WTC11 (cell line): ENCODE measurements at places on chromosomes 1 and 21. TPM values are rescaled to one million over a fixed set of nuclear protein-coding genes. Genes with fewer than 3 reads are reported as not detected.

DNA sequence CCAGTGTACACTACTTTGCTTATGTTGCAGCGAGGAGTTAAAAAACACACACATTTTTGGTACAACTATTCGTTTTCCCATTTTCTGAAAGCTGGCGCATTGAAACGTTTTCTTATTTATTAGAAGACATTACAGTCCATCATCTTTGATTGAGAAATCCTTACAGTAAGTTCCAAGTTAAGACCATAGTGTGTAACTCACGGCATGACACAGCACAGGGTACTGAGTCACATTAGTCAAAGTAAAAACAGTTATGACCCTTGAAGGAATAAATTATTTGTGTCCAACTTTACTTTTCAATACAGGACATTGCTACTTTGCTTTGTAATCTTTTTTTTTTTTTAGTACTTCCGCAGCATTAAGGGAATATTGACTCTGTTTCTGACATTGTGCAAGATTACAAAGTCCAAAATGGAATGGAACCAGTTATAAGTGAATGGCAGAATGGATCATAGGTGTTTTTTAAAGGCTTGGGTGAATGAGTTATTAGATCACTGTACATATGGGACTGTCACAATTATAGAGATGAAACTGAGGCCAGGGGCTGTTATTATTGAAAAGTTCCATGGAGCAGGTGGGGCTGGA lies 11.7 kb downstream of the PTGFRN start:
- H3K27ac ChIP-seq, result no peak overlapping the region; the same call in 1 of the 2 replicates
- no peak for DNase-seq
- H3K27me3 ChIP-seq, result no peaks in the 10 kb centered on the region
- no peak overlapping the region for H3K4me3 ChIP-seq
- H3K4me1 ChIP-seq, result peaks cover 4% of the 10 kb centered on the region; the same call in 1 of the 2 replicates

GRCh38 chr1:195828325-195828724 lies 779.9 kb downstream of the KCNT2 start:
- H3K4me1 ChIP-seq, result peaks cover 44% of the 10 kb centered on the region
- H3K36me3 ChIP-seq, result no peaks in the 10 kb centered on the region
- no peak overlapping the region for H3K4me3 ChIP-seq
- H3K27me3 ChIP-seq, result no peaks in the 10 kb centered on the region

DNA sequence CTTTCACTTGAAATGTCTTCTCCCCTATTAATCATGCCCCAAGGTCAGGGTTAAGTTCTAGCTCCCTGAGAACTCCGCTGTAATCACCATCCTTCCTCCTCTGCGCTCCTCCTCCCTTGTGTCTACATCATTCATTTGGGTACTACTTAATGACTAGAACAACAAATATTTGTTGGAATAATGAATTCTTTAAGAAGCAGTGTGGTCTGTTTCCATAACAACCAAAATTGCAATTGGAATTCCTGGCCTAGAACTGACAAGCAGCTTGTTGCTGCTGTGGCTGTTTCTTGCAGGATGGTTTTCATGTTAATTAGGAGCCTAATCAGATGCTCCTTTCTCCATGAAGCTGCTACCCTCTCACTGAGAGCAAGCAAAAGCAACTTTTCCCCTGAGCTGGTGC lies 192.5 kb downstream of the ZZZ3 start:
- DNase-seq, result no peak
- peak overlapping the region; percentile 4 for H3K27ac ChIP-seq
- no peaks in the 10 kb centered on the region for H3K36me3 ChIP-seq

DNA sequence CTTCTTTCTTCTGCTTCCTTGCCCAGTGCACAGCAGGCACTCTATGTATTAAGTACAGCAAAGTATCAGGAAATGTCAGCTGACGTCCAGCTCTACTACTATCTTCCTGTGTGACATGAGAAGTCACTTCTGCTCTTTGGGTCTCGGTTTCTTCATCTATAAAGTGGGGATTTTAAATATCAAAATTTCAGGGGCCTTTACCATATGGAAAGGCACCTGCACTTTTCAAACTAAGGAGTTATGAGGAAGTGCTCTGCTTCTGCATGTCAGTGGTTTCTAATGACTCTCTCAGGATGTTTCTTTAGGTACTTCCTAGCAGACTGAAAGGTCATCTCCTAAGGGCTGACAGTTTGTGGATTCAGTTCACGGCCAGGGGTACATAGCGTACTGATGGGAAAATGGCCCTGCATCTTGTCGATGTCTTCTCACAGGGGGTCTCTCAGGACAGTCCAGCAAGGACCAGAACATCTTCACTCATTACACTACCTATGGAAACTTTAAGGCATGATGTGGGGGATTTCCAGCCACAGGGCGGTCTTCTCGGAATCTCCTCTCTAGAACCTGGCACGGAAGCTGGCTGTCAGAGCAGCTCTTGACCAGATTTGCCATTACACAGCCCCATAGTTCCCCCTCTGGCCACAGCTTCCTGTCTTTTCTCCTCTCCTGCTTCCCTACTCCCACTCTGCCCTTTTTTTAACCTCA lies 42.0 kb upstream of the MTF1 start:
- no peaks in the 10 kb centered on the region for H3K27me3 ChIP-seq
- DNase-seq, result no peak
- H3K4me3 ChIP-seq, result no peak overlapping the region
- no peak overlapping the region for H3K27ac ChIP-seq
- 0 out of 2 replicates have a peak, but pooled peaks cover 7% of the 10 kb centered on the region for H3K4me1 ChIP-seq

GRCh38 chr1:207280706-207281105 lies 40.8 kb upstream of the CD55 start:
- H3K36me3 ChIP-seq, result no peaks in the 10 kb centered on the region
- no peaks in the 10 kb centered on the region for H3K27me3 ChIP-seq
- no peak overlapping the region for H3K4me3 ChIP-seq
- no peak overlapping the region for H3K27ac ChIP-seq
- H3K4me1 ChIP-seq, result peaks cover 8% of the 10 kb centered on the region

DNA sequence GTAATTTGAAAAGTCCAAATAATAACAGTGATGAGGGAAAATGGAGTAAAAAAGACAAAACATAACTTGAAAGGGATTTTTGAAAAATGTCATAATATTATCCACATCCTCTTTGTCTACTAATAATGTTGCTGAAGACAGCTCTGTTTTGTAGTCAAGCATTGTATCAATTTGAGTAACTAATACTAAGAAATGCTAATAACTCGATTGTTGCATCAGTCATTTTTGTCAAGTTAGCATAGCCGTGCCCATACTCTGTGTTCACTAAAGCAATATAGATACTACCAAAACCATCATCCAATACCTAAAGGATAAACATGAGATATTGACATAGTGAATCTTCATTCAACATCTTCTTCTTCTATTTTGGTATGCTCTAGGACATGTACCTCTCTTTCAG lies 17.3 kb downstream of the PDC start:
- no peak overlapping the region for H3K27ac ChIP-seq
- H3K4me3 ChIP-seq, result no peak overlapping the region
- no peaks in the 10 kb centered on the region for H3K36me3 ChIP-seq
- peaks cover 11% of the 10 kb centered on the region for H3K4me1 ChIP-seq

ODF2L gene
- total RNA-seq, result 24.4 to 31.0 TPM (median 30.2 TPM) in 3 replicates

DNA sequence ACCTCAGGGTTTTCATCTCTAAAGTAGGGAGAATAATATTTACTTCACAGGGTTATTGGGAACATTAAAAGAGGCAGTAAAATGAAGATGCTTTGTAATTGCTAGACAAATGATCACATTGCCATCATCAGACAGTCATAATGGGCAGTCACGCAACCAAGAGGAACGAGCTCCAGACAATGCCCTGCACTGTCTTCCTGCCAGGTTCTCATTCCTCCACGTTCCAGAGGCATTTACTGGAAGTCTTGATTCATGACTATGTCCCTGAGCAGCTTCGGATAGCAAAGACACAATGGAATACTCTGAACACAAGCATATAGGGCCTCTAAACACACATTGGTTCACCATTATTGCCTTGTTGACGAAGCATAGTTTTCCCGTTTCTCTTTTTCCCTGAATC lies 389.7 kb downstream of the NTNG1 start:
- no peak overlapping the region for H3K27ac ChIP-seq
- no peak overlapping the region for H3K4me3 ChIP-seq
- no peaks in the 10 kb centered on the region for H3K4me1 ChIP-seq
- H3K36me3 ChIP-seq, result no peaks in the 10 kb centered on the region
- DNase-seq, result no peak
- no peaks in the 10 kb centered on the region for H3K27me3 ChIP-seq

FMO2 gene
- total RNA-seq, result 0.16 to 0.23 TPM in 2 of 3 replicates, not detected in the other

DNA sequence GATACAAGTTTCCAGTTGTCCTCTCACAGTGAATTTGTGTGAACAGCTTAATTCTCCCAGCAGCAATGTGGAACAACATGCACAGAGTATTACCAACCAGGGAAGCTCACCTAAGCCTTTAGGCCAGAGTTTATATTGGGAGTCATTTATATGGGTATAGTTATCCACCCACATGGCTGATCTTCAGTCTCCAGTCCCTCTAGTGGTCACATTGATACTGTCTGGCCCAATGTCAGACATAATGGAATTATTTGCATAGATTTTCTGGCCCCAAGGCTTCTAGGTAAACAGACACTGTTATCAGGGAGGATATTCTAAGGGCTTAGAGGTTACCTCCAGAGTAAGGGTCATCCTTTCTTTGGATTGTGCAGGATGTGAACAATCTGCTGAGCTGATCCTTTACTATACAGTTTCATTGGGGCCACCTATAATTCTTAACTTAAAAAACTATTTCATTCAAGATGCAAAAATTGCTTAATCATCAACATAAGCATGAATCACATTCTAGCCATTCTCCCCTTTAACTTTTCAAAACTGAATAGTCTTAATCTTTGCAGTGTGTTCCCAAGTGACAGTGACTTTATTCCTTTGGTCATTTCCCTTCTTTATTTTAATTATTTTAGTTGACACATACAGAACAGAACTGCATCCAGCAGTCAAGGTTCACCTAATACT lies 210.9 kb downstream of the LTN1 start:
- H3K27ac ChIP-seq, result no peak overlapping the region
- no peaks in the 10 kb centered on the region for H3K4me1 ChIP-seq
- H3K27me3 ChIP-seq, result no peaks in the 10 kb centered on the region
- H3K36me3 ChIP-seq, result peaks cover 20% of the 10 kb centered on the region
- H3K4me3 ChIP-seq, result no peak overlapping the region

DNA sequence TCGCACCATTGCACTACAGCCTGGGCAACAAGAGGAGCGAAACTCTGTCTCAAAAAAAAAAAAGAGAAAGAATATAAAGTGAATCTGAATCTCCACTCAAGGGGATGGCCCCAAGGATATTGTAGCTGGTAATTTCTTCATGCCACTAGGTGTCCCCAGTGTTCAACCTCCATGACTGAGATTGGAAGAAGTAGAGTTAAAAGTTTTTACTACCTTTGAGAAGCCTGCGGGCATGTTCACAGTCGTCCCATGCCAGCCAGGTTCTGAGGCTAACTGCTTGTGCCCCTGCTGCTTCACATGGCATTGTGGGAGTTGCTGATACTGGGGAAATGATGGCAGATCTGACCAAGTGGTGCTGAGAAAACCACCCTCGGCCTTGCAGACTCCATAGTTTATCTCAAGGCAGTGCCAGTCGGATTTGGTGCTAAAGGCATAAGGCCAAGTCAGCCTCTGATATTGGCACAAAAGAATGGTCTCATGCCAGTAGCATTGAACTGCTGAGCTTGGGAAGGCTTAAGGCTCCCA lies 10.8 kb upstream of the SHISA4 start:
- H3K36me3 ChIP-seq, result peaks cover 28% of the 10 kb centered on the region
- peak overlapping the region; percentile 85; the same call in 1 of the 2 replicates for H3K27ac ChIP-seq
- peak; percentile 36 for DNase-seq
- no peaks in the 10 kb centered on the region for H3K27me3 ChIP-seq
- peaks cover 20% of the 10 kb centered on the region for H3K4me1 ChIP-seq
- no peak overlapping the region for H3K4me3 ChIP-seq

DNA sequence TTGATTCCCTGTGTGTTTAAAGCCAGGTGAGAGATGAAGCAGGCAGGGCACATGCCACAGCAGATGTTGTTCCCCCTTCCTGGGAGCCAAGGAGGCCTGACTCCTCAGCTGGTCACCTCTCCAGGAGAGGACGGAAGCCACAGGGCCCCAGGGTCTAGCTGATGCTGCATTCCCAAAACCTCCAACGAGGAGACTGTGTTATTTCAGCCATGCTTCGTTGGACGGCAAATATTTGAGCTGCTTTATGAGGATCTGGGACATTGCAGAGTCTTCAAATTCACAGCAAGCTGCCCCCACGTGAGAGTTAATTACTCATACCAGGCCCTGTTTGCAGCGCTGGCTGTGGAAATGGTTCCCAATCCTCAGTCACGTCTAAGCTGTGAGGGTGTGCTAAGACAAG lies 85.3 kb downstream of the CDC7 start:
- no peaks in the 10 kb centered on the region for H3K27me3 ChIP-seq
- H3K36me3 ChIP-seq, result no peaks in the 10 kb centered on the region
- H3K27ac ChIP-seq, result no peak overlapping the region
- DNase-seq, result no peak
- no peak overlapping the region for H3K4me3 ChIP-seq

DNA sequence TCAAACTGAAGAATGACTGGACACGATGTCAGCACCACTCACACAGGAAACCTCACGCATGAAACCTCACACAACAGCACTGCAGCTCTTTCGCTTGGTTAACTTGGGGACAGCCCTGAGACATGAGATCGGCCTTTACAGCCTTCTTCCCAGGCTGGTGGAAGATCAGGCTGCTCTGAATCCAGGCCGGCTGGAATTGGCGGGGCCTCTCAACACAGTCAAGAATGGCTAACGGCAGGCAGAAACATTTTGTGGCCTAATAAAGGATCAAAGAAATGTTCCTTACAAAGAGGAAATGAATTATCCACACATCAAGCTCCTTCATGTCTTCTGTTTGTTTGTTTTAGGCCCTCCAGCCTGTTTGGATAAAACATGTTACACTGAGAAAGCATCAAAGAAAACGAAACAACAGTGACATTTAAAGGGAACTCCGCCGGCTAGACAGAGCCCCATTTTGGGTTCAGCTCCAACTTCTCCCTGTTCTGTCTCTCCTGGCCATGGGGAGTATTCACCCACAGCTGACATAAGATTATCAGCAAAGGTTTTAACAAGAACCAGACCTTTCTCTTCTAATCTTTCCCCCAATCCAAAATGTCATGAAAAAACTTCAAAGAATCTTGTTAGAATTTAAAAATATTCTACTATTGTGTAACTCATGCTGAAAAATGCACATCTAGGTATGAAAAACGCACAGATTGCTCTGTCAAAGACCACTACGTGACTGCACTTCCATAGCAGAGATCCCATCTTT lies 131.2 kb downstream of the SLC45A1 start:
- H3K27me3 ChIP-seq, result no peaks in the 10 kb centered on the region
- peaks cover 8% of the 10 kb centered on the region for H3K36me3 ChIP-seq
- DNase-seq, result no peak
- H3K4me1 ChIP-seq, result peaks cover 28% of the 10 kb centered on the region
- H3K27ac ChIP-seq, result peak overlapping the region; percentile 19; the same call in 1 of the 2 replicates
